Transverse colon (tissue), 4 donors: ENCODE measurements at places on chromosomes 12 and 14. TPM values are rescaled to one million over a fixed set of nuclear protein-coding genes. Genes with fewer than 3 reads are reported as not detected.
A peak's percentile ranks its signal among the peaks of the same experiment; 100 is the strongest.

DNA sequence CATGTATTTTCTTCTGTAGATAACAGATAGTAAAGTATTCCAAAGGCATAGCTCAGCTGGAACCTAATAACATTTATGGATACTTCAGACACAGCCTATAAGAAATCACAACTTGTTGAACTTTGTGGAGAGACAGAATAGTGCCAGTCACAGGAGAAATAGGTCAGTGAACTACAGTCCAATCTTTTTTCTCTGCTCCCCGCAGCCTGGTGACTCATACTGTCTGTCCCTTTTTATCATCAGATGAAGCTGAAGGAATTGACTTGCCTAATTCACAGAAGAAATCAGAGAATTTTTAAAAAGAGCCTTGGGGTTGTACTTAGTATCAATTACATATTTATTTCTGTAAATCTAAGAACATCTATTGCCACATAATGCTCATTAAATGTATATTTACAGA lies 222.3 kb downstream of the ALG10 start:
- no peaks in the 10 kb centered on the region for H3K36me3 ChIP-seq
- no peaks in the 10 kb centered on the region for H3K27me3 ChIP-seq
- DNase-seq: no peak
- no peak overlapping the region for H3K27ac ChIP-seq
- no peak overlapping the region for H3K4me3 ChIP-seq

- H3K27me3 ChIP-seq: no peaks in the 10 kb centered on the region
Measured at GRCh38 chr14:49879646-49880204, 13.2 kb upstream of the ARF6 start.

GRCh38 chr12:65565601-65566560 lies 258.4 kb upstream of the HMGA2 start:
- H3K4me1 ChIP-seq: no peaks in the 10 kb centered on the region
- no peak overlapping the region for H3K4me3 ChIP-seq
- DNase-seq: no peak
- no peak overlapping the region for H3K27ac ChIP-seq
- H3K27me3 ChIP-seq: peaks cover 34% of the 10 kb centered on the region
- no peaks in the 10 kb centered on the region for H3K36me3 ChIP-seq

DNA sequence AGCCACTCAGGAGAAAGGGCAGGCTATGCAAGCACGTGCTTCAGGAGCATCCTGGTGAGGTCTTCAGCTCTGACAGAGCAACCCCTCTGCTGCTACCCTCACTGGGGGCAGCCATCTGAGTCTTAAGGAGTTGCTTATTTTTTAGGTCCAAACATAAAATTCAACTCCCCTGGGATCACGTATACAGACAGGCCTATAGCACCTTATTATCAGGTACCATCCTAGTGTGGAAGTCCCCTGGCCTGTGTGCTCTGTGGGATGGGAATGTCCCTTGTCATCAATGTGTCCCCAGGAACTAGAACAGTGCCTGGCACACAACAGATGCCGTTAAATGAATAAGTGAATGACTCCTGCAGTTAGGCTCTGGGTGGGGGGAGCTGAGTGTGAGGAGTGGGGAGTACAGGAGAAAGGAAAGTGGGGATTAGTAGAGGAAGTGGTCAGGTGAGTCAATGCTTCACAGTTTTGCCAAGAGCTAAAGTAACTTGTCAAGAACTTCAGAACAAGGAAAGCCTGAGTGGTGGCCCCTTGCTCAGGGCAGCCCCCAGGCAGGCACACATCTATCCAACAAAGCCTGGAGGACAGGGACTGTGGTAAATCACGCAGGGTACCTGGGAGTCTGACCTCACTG lies 33.5 kb downstream of the DAD1 start:
- no peaks in the 10 kb centered on the region for H3K36me3 ChIP-seq
- H3K27me3 ChIP-seq: no peaks in the 10 kb centered on the region
- no peak for DNase-seq
- H3K4me1 ChIP-seq: peaks cover 29% of the 10 kb centered on the region
- no peak overlapping the region for H3K4me3 ChIP-seq
- peak overlapping the region; percentile 74 for H3K27ac ChIP-seq

GRCh38 chr12:24408305-24408704 lies 458.8 kb upstream of the SOX5 start:
- no peak overlapping the region for H3K4me3 ChIP-seq
- H3K4me1 ChIP-seq: no peaks in the 10 kb centered on the region
- H3K36me3 ChIP-seq: no peaks in the 10 kb centered on the region
- no peak overlapping the region for H3K27ac ChIP-seq
- no peak for DNase-seq

DNA sequence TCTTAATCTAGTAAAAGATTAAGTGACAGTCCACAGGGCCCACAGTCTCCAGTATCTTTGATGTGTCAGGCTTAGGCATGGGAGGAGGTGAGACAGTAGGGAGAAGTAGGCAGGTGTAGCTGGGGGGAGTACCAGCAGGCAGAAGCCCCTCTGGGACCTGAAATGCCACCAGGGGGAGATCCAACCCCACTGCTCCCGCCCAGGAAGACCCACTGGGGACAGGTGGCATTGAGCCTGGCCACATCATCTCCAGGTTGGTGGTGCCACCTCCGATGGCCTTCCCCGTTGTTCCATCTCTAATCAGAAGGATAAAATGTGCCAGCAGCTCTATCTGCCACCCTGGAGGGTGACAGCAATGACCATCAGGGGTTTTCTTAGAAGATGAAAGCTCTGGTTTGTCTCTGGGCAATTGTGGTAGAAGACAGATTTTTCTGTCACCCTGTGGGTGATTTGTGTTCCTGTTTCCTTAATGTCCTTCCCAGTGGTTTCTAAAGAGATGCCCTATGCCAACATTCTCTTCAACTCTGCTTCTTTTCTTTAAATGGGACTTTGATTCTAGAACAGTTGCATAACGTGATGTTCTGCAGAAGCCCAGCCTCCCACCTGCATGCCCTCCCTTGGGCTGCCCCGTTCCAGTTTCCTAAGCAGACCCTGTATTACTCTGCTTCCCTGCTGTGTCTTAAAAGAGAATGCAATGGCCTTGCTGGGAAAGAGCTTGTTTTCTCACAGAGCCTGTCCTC lies 12.3 kb upstream of the SERPINA12 start:
- H3K4me1 ChIP-seq: no peaks in the 10 kb centered on the region
- no peak overlapping the region for H3K4me3 ChIP-seq
- H3K27ac ChIP-seq: no peak overlapping the region

- no peaks in the 10 kb centered on the region for H3K36me3 ChIP-seq
- H3K27ac ChIP-seq: peak overlapping the region; percentile 38
- H3K4me1 ChIP-seq: peaks cover 12% of the 10 kb centered on the region
- no peak overlapping the region for H3K4me3 ChIP-seq
Measured at GRCh38 chr12:46492471-46493085, 120.0 kb upstream of the SLC38A2 start.

- H3K4me3 ChIP-seq: no peak overlapping the region
- peaks cover 10% of the 10 kb centered on the region for H3K27me3 ChIP-seq
- H3K27ac ChIP-seq: peak overlapping the region; percentile 91
Measured at GRCh38 chr14:103518422-103519042, 4.1 kb downstream of the CKB start.

DNA sequence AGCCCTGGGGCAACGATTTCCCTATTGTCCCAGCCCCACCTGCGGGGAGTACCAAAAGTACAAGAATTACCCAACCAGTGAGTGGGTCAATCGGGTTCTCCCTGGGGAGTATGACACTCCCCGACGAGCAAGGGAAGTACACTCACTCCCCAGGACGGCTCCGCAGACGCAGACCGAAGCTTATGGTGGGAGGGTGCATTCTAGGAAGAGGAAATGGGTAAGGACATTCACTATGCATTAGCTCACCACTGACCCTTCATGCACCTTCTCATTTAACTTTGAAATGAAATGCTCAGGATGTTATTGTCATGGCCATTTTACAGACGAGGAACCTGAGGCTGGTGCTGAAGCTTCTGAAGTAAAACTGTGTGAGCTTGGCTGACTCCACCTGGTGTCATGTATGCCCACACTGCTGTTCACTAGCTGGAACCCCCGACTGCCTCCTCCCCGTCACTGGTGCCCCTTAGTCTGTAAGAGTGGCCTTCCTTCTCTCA lies 45.8 kb upstream of the TMED10 start:
- H3K4me3 ChIP-seq: no peak overlapping the region
- no peaks in the 10 kb centered on the region for H3K4me1 ChIP-seq
- no peaks in the 10 kb centered on the region for H3K27me3 ChIP-seq
- no peak overlapping the region for H3K27ac ChIP-seq
- H3K36me3 ChIP-seq: no peaks in the 10 kb centered on the region

- H3K27ac ChIP-seq: no peak overlapping the region
- H3K4me1 ChIP-seq: no peaks in the 10 kb centered on the region
- no peak for DNase-seq
- H3K36me3 ChIP-seq: no peaks in the 10 kb centered on the region
- H3K27me3 ChIP-seq: no peaks in the 10 kb centered on the region
- H3K4me3 ChIP-seq: no peak overlapping the region
Measured at GRCh38 chr12:76745343-76745742, 18.6 kb upstream of the ZDHHC17 start.

DNA sequence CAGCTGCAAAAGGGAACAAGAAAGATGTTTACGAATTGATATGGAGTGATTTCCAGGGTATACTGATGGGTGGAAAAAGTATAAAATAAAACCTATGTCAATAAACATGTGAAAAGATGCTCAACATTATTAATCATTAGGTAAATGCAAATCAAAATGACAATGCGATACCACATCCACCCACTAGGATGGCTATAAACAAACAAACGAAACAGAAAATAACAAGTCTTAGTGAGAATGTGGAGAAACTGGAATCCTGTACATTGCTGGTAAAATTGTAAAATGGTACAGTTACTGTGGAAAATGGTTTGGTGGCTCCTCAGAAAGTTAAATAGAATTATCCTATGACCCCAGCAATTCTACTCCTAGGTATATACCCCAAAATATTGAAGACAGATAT lies 9.5 kb upstream of the BEST3 start:
- H3K4me3 ChIP-seq: no peak overlapping the region
- H3K4me1 ChIP-seq: no peaks in the 10 kb centered on the region
- DNase-seq: no peak
- no peaks in the 10 kb centered on the region for H3K36me3 ChIP-seq
- H3K27me3 ChIP-seq: no peaks in the 10 kb centered on the region

DNA sequence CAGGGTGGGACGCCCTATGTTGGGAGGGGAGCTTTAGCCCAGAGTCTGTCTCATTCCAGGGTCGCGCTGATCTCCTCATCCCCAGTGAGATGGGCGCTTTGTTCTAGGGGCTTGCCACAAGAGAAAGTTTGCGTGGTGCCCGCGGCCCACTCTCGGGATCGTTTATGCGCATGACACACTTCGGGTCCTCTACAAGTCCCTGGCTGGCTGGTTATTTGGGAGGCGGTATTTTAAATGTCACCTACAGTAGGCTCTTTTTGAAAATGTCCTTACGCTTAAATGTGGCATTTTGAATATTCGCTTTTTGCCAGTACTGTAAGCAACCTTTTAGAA lies 541 bp downstream of the GOLT1B start:
- peaks cover 24% of the 10 kb centered on the region for H3K4me1 ChIP-seq
- H3K27me3 ChIP-seq: no peaks in the 10 kb centered on the region
- H3K36me3 ChIP-seq: no peaks in the 10 kb centered on the region
- peak overlapping the region; percentile 87 for H3K27ac ChIP-seq

GRCh38 chr12:92027701-92028440 lies 117.8 kb downstream of the BTG1 start:
- H3K4me3 ChIP-seq: no peak overlapping the region
- H3K27ac ChIP-seq: peak overlapping the region; percentile 80
- no peak for DNase-seq
- peaks cover 11% of the 10 kb centered on the region for H3K4me1 ChIP-seq

DNA sequence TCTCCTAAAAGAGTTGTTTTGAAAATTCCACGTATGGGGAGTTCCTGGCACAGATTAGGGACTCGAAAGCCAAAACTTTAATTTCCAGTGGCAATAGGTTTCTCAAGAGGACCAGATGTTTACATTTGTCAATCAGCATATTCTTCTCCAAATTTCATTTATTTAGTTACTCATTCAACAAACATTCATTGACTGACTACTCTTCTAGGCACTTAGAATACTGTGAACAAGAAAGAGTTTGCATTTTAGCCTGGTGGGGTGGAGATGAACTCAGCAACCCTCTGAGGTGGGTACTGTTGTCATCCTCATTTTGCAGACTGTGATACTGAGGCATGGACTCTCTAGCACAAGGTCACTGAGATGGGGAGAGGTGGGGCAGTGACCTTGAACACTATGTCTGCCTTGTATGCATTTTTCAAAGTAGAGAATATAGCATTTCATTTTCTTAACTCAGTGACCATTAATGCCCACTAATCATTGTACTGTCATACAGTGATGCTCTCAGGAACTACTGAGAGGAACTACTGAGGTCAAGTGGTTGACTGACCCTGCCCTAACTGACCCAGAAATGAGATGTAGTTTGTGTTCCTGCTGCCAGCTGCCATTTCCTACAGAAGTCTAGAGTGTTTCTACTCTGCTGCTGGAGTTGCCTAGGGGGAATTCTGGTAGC lies 2.2 kb downstream of the L3HYPDH start:
- H3K27me3 ChIP-seq: no peaks in the 10 kb centered on the region
- H3K4me3 ChIP-seq: no peak overlapping the region
- no peaks in the 10 kb centered on the region for H3K36me3 ChIP-seq
- peak overlapping the region; percentile 93 for H3K27ac ChIP-seq
- DNase-seq: no peak

- no peak for DNase-seq
- H3K4me3 ChIP-seq: no peak overlapping the region
- no peaks in the 10 kb centered on the region for H3K4me1 ChIP-seq
Measured at GRCh38 chr14:42123526-42123925, 516.9 kb downstream of the LRFN5 start.

DNA sequence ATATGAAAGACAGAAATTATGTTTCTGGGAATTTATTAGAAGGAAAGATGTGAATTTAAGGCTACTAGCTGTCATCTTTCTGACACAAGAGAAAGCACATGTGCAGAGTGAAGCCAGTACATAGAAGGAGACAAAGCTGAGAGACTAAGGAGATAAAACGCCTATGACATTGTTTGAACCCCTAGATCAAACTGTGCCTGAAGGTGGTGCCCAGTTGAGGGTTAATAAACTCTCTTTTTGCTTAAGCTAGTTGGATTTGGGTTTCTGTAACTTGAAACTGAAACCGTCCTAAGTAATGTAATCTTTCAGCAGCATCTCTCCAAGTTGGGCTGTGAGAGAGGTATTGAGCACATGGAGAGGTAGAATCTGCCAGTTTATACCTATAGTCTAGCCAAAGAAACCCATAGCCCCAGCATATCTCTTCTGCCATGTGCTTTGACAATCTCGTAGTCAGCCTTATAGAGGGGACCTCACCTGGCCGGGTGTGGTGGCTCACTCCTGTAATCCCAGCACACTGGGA lies 84.2 kb downstream of the LRRC74A start:
- H3K27me3 ChIP-seq: no peaks in the 10 kb centered on the region
- no peak for DNase-seq
- peaks cover 11% of the 10 kb centered on the region for H3K4me1 ChIP-seq

- no peaks in the 10 kb centered on the region for H3K4me1 ChIP-seq
- H3K4me3 ChIP-seq: no peak overlapping the region
- DNase-seq: no peak
- no peak overlapping the region for H3K27ac ChIP-seq
Measured at GRCh38 chr12:132651444-132652100, 33.0 kb downstream of the P2RX2 start.

POP5 gene
- not detected for total RNA-seq

SPIC gene
- not detected for total RNA-seq

ACSS3 gene
- 6.7 TPM for total RNA-seq

EPYC gene
- not detected for total RNA-seq

SERPINA5 gene
- 1.5 TPM for total RNA-seq

SAMD15 gene
- total RNA-seq: 0.16 TPM

TM9SF1 gene
- total RNA-seq: 55.6 TPM

TSPAN9 gene
- total RNA-seq: 9.3 TPM

BEGAIN gene
- total RNA-seq: 0.37 TPM

GDF3 gene
- not detected for total RNA-seq

FOXN4 gene
- total RNA-seq: not detected

MAPK1IP1L gene
- 50.2 TPM for total RNA-seq

MSI1 gene
- total RNA-seq: 7.5 TPM
